ENCODE measurements at places on chromosomes 3 and 15.

DNA sequence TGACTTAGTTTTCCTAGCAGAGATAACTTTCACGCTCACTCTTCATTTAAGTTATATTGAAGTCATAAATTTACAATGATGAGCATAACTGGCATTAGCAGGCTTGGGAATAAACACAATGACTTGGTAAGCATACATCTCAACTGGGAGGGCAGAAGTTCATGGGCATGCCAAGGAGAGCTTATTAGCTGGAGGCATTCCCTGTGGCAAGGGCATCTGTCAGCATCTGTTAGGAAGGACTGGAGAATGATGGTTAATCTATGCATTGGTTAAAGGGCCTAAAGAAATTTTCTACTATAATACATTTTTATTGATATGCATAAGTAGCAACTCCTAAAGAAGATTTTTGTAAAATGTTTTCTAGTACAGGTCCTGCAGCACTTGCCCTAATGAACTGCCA, 52.4 kb downstream of the NEK11 start:
- no peaks in the 10 kb centered on the region for H3K27me3 ChIP-seq
- H3K36me3 ChIP-seq: no peaks in the 10 kb centered on the region
- H3K4me3 ChIP-seq: no peak overlapping the region
- no peak for DNase-seq
- H3K4me1 ChIP-seq: peaks cover 2% of the 10 kb centered on the region
- H3K27ac ChIP-seq: no peak overlapping the region

- H3K36me3 ChIP-seq: no peaks in the 10 kb centered on the region
- no peak overlapping the region for H3K27ac ChIP-seq
- DNase-seq: no peak
- H3K4me3 ChIP-seq: no peak overlapping the region
- H3K4me1 ChIP-seq: peaks cover 9% of the 10 kb centered on the region
- H3K27me3 ChIP-seq: no peaks in the 10 kb centered on the region
Observed at GRCh38 chr3:12812812-12813211, 16.3 kb downstream of the CAND2 start.

- H3K27ac ChIP-seq: no peak overlapping the region
- H3K4me1 ChIP-seq: peaks cover 11% of the 10 kb centered on the region
- H3K4me3 ChIP-seq: no peak overlapping the region
- H3K27me3 ChIP-seq: no peaks in the 10 kb centered on the region
- H3K36me3 ChIP-seq: no peaks in the 10 kb centered on the region
Observed at GRCh38 chr3:151386056-151386455, 1.5 kb upstream of the P2RY12 start.

DNA sequence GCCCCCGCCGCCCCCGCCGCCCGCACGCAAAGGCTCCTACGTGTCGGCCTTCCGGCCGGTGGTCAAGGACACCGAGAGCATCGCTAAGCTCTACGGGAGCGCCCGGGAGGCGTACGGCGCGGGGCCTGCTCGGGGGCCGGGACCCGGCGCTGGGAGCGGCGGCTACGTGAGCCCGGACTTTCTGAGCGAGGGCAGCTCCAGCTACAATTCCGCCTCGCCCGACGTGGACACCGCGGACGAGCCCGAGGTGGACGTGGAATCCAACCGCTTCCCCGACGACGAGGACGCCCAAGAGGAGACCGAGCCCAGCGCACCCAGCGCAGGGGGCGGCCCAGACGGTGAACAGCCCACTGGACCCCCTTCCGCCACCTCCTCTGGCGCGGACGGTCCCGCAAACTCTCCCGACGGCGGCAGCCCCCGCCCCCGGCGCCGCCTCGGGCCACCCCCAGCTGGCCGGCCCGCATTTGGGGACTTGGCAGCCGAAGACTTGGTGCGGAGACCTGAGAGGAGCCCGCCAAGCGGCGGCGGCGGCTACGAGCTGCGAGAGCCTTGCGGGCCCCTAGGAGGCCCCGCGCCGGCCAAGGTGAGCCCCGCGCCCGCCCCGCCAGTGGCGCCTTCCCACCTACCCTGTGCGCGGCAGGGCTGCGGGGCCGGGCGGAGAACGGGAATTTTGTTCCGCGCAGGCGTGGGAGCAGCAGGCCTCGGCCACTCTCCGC, 2.4 kb downstream of the SKOR1 start:
- H3K4me1 ChIP-seq: peaks cover 38% of the 10 kb centered on the region
- no peak overlapping the region for H3K4me3 ChIP-seq
- DNase-seq: no peak
- peaks cover 70% of the 10 kb centered on the region for H3K27me3 ChIP-seq
- no peak overlapping the region for H3K27ac ChIP-seq
- H3K36me3 ChIP-seq: no peaks in the 10 kb centered on the region

DNA sequence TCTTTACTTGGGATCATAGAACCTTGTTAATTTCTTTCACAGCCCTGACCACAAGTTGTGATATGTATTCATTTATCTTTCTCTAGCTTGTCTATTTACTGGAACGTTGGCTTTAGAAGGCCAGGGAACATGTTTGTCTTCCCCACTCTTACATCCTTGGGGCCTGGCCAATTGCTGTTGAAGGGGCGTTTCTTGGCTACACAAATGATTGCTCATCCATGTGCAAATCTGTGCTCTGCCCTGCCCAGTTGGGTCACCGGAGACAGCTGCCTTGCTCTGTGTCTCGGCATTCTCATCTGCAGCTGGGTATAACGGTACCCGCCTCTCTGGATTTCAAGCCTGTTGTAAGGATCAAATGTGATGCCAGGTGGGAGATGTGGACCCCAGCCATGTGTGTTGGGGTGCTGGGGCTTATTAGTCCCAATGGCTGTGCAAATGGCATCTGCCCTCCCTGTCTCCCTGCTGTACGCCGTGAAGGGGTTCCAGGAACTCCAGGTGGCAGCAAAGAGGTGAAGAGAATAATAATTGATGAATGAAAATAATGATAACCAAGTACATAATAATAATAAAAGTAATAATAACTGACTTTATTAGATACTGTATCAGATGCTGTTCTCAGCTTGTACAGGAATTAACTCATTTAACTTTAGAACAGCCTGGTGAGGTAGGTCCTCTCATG, 24.0 kb upstream of the TLE3 start:
- no peaks in the 10 kb centered on the region for H3K36me3 ChIP-seq
- no peak overlapping the region for H3K4me3 ChIP-seq
- H3K27ac ChIP-seq: no peak overlapping the region
- peaks cover 5% of the 10 kb centered on the region for H3K4me1 ChIP-seq
- no peak for DNase-seq
- peaks cover 6% of the 10 kb centered on the region for H3K27me3 ChIP-seq

DNA sequence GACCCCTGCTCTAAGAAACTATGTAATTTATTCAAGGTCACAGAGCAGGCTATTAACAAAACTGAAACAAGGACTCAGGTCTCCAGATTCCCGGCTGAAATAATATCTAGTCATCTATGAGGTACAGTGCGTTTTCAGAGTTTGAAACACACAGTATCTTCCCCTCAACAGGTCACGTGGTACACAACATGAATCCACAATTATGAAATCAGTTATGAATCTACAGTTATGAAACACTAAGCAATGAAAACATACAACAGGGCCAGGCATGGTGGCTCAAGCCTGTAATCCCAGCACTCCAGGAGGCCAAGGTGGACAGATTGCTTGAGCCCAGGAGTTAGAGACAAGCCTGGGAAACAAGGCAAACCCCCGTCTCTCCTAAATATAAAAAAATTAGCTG, 72.7 kb downstream of the FSIP1 start:
- H3K4me3 ChIP-seq: no peak overlapping the region
- no peaks in the 10 kb centered on the region for H3K36me3 ChIP-seq
- H3K4me1 ChIP-seq: no peaks in the 10 kb centered on the region
- no peaks in the 10 kb centered on the region for H3K27me3 ChIP-seq
